CD8-positive, alpha-beta T cell (primary cell): ENCODE measurements at places on chromosomes 4 and X.

DNA sequence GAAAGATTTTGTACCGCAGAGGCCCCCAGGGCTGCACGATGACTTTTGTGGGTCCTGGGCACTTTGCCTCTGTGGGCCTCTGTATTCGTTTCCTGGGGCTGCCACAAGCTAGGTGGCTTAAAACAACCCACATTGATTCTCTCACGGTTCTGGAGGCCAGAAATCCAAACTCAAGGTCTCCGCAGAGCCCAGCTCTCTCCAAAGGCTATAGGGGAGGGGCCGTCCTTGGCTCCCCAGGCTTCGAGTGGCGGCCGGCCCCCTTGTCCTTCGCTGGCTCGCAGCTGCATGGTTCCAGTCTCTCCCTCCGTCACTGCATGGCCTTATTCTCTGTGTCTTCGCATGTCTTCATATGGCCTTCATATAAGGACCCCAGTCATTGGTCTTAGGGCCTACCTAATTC lies 241.2 kb downstream of the EVC2 start:
- DNase-seq, result no peak

DNA sequence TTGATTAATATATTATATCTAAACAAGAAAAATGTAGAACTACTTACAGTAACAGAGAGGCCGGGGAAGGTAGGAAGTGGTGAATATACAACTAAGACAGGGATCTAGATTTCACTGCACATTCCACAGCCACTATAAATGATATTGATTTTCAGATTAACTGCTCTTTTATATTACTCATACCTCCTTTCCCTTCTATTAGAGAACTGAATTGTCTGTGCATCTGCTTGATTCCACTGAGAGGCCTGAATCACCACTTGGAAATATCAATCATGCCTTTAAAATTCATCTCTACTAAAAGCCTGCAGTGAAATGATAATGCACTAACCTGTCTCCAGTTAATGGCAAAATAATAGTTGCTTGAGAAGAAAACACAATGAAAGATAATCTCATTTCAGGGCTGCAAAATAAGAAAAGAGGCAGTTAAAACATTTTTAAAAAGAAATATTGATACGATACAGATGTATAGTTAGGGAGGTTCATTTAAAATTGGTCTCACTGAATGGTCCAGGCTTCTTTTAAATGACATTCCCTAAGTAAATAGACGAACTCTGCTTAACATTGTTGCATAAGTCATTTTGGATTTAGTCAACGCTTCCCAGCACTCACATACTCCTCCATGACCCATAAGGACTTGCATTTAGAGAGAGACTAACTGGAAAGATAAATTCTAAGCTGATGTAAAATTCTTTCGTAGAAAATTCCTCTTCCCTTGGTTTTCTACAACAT lies 3.8 kb downstream of the ANTXR2 start:
- no peak for DNase-seq

DNA sequence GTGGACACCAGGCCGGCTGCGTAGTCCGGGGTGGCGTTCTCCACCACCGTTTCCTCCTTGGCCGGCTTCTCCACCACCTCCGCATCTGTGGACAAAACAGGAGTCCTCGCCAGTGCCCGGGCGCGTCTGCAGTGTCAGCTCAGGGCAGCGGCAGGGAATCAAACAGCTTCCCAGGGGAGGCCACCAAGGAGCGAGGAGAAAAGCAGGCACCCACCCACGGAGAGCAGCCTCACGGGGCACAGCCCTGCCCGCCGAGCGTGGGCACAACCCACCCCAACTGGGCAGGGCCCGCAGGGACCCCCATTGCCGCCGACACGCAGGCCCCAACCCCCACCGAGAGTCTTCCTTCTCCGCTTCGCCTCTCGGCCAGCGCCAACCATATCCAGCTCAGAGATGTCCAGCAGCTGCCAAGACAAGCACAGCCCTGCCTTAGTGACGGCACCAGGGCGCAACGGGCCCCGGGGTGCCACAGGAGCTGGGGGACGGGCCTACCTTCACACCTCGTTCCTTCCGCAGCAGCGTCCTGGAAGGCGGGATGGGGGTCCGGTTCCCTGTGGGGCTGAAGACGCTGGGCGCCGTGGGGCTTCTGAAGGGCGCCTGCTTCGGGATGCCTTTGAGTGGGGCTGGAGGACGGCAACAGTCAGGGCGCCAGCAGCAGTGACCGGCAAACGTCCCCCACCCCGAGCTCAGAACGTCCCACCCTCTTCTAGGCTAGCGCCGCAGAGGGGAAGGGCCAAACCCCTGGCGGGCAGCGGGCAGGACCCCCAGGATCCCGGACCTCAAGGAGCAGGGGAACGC lies 22.8 kb downstream of the NELFA start:
- no peak for DNase-seq

DNA sequence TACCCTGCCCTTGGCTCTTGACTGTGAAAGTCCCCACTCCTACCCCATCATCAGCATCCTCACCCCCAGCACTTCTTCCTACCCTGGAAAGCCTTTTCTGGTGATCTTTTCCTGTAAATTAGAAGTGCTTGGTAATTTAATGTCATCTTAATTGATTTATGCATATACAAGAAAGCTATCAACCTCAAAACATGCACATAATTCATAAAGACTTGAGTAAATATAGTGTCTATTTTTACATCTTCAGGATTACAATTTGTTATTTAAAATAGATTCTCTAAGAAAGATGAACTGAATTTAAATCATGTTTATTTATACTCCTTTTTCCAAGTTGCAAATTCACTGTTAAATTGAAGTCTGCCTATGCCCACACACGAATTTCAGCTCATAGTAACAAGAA lies 36.0 kb upstream of the EXOC1L start:
- no peak for DNase-seq

GRCh38 chr4:15577508-15577907 lies 77.6 kb downstream of the FBXL5 start:
- DNase-seq, result no peak

- no peak for DNase-seq
Observed at GRCh38 chr4:179586460-179586859, 2144.2 kb upstream of the AGA start.

DNA sequence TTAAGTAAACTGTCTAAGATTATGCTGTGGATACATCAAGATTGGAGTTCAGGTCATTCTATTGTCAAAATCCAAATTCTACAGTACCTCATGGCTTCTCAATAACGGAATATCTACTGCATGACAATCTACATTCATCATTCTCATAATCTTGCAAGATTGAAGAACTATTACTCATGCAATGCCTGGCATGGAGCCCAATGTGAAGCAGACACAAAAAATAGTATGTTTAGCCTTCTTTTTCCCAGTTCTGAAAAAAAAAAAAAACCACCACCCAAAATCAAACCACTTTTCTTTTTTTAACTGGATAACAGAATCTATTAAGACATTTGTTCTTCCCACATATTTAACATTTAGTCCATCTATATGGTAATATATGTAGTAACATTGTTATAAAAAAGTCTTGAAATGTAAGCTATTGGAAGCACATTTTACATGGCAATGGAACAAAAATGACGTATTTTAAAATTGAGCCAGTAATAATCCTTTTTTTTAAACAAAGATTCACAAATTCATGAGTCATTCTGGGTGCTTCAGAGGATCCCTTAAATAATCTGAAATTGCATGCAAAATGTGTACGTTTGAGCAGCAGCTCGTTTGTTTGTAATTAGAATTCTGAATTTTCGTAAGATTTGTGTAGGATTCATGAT lies 232.2 kb upstream of the FMR1 start:
- no peak for DNase-seq

DNA sequence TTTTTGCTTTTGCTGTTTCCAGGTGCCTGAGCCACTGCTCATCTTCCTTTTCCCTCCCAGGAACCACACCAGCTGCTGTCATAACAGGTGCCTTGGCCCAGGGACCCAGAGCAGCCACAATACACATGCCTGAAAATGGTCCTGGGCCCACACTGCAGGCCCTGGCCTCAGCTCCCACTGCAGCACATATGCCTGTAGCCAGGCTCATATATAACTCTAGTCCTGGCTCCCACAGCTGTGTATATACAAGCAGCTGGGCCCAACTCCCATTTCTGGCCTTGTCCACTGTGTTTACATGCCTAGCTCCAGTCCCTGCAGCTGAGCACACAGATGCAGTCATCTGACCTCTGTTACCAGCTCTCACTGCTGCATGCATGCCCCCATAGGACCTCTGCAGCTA lies 930.5 kb downstream of the ADGRL3 start:
- no peak for DNase-seq

DNA sequence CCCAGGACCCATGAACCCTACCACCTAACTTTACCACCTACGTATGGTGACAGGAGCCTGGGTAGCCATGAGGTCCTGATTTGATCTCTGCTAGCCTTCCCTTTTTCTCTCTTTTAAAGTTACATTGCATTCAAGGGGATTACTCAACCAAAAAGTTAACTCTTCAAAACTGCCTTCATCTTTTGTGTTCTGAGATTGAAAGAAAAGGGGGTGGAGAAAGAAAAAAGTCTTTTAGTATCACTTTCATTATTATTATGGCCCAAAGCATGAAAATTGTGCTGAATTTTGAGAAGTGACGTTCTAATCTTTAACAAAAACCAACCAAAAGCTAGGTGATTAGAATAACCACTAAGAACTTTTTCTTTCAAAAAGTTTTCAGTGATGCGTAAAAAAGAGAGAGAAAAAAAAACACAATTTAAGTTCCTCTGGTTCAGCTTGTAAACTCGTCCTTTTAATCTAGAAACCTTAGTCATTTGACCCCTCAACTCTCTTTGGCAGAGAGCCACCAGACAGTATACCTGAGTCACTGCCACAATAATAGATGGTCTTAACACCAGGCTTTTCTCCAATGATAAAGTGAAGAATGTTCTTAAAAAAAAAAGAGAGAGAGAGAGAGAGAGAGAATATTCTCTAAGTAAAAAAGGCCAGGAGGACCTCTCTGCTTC lies 347.4 kb upstream of the FGF13 start:
- DNase-seq, result no peak

- no peak for DNase-seq
Observed at GRCh38 chr4:188196134-188196735, 57.0 kb downstream of the TRIML1 start.

- no peak for DNase-seq
Observed at GRCh38 chr4:140724760-140725159, 31.4 kb downstream of the TBC1D9 start.

- DNase-seq, result no peak
Observed at GRCh38 chrX:16834806-16835205, 35.4 kb downstream of the RBBP7 start.

- DNase-seq, result no peak
Observed at GRCh38 chr4:174503079-174503715, 19.1 kb downstream of the HPGD start.

- DNase-seq, result no peak
Observed at GRCh38 chrX:72102760-72103159, 29.0 kb downstream of the RTL5 start.

DNA sequence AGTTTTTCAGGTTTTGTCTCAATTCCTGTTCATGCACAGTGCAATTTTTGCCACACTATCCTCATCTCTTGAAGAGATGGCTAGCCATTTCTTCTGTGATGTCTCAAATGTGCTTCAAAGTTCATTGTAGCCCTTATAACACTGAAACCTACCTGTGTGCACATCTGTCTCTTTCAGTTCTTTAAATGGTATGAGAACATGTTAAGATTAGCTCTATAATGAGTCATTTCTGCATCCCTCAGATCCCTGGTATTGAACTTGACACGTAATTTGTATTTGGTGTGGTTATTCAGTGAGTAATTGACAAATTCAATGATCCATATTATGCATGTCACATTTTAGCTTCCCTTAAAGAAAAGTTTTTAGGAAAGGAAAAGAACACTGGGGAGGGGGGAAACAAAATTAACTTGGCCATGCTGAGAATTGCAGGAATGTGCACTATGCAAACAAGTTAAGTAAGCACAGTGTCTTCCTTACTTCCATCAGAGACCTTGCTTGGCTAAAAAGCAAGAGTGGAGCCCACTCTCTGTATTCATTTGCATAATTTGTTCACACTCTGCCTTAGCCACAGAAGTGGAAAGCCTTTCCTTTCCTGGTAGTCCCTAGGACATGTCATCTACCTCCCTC lies 659.8 kb upstream of the MAGEB2 start:
- DNase-seq, result no peak

- no peak for DNase-seq
Observed at GRCh38 chrX:132270699-132271098, 51.5 kb upstream of the RAP2C start.

- DNase-seq, result no peak
Observed at GRCh38 chr4:164591666-164592065, 162.3 kb upstream of the SMIM31 start.

DNA sequence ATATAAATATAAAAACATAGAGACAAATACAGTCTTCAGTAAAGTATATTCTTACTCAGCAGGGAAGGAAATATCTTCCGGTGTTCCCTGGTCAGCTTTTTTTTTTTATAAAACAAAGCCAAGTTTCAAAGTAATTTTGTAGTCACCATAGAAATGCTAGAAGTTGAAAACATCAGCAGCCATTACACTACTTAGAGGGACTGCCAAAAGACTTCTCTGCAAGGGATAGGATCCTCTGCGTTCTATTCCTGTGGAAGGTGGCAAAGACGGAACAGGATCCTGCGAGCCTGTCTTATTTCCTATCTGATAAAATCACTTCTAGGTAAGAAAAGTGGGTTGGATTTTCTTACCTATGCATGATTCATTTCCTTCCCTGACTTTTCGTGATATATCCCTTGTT lies 19.4 kb downstream of the CLDN22 start:
- DNase-seq, result no peak

DNA sequence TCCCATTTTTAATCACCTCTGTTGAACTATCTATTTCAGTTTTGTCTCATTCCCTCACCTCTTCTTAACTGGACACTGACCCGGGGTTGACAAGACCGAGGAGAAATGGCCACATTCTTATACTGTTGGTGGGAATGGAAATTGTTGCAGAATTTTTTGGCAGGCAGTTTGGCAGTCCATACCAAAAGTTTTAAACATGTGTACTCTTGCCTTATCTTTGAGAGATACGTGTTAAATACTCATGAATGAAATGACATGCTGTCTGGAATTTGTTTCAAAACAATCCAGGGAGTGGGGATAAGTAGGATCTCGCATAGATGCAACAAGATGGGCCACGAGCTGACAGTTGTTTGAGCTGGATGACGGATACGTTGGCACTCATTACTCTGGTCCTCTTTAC lies 12.1 kb downstream of the FGFBP1 start:
- DNase-seq, result no peak

GRCh38 chr4:134560728-134561127 lies 359.1 kb upstream of the PABPC4L start:
- DNase-seq, result no peak

DNA sequence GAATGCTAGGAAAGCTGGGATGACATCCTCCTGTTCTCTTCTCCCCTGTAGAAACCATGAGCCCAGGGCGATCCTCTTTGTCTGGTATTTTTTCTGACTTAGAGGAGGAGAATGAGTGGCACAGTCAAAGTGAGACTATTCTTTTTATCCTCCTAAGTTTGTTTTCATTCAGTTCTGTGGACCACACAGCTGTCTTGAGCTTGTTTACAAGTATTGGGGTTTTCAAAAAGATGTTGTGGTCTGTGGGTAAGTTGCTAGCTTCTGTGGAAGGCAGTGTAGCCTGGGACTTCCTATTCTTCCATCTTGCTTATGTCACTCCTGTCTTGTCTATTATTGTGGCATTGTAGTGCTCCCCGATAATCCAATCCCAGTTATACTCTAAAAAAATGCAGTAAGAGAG lies 223.0 kb downstream of the PAPSS1 start:
- DNase-seq, result no peak
